ENCODE measurements at places on chromosomes 16 and 17. TPM values are rescaled to one million over a fixed set of nuclear protein-coding genes. Genes with fewer than 3 reads are reported as not detected.

GRCh38 chr16:7420079-7420478, 87.4 kb downstream of the RBFOX1 start:
- DNase-seq, result no peak

- DNase-seq, result no peak
These were observed 29.5 kb upstream of the GSE1 start for GRCh38 chr16:85583491-85584181.

The KRT24 gene
- polyA plus RNA-seq, result not detected

The GSG1L gene
- polyA plus RNA-seq, result 0.20 TPM
